SIG-M5 (cell line): ENCODE measurements at places on chromosomes 2 and 18.

DNA sequence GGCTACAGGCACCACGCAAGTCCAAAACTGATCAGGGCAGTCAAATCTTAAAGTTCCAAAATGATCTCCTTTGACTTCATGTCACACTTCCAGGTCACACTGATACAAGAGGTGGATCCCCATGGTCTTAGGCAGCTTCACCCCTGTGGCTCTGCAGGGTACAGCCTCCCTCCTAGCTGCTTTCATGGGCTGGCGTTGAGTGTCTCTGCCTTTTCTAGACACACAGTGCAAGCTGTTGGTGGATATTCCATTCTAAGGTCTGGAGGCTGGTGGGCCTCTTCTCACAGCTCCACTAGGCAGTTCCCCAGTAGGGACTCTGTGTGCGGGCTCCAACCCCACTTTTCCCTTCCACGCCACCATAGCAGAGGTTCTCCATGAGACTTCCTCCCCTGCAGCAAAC lies 838.2 kb upstream of the CHAC2 start:
- DNase-seq = no peak

- DNase-seq = no peak
These were observed 3.3 kb downstream of the VPS54 start for GRCh38 chr2:64015898-64016297.

GRCh38 chr2:227033471-227034148 lies 130.4 kb downstream of the COL4A4 start:
- no peak for DNase-seq

DNA sequence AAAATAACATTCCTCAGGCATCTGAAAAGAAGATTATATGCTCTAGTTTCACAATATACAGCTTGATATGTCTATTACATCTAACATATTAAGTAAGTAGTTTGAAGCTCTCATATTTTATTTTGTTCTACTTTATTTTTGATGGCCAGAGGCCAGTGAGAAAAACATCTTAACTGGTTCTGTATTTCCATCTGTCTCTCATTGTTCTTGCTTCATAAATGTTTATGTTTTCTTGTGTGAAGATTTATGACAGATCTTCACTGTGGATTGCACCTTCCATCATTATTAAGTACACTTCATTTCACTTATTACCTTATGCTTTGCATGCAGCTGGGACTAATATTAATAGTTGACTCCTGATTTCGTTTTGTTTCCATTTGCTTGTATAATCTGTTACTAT lies 511.2 kb downstream of the TSN start:
- DNase-seq = no peak

- no peak for DNase-seq
These were observed 40.5 kb downstream of the MYO3B start for GRCh38 chr2:170218456-170218855.

GRCh38 chr2:239443666-239444567 lies 43.1 kb upstream of the HDAC4 start:
- no peak for DNase-seq

- no peak for DNase-seq
These were observed 254.8 kb upstream of the DSEL start for GRCh38 chr18:67771271-67771670.

- DNase-seq = no peak
These were observed 175.2 kb upstream of the NOL4 start for GRCh38 chr18:34399892-34400291.

- DNase-seq = no peak
These were observed 442.4 kb downstream of the EPHA4 start for GRCh38 chr2:221129657-221130056.

GRCh38 chr2:106130251-106130998 lies 63.7 kb downstream of the UXS1 start:
- no peak for DNase-seq

GRCh38 chr2:860259-860855 lies 90.3 kb upstream of the SNTG2 start:
- no peak for DNase-seq

DNA sequence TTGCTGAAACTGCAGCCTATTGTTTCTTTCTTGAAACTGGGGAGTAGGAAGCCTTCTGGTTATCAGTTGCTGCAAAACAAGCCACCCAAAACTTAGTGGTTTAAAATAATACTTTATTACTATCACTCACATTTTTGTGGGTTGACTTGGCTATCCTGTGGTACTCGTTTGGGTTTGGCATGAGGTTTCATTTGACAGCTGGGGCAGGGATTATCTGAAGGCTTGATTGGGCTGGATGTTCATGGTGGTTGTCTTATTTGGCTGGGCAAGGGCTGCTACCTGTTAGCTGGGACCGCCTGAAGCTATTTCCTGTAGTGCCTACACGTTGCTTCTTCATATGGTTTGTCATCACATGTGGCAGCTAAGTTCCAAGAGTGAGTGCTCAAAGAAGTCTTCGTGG lies 122.3 kb downstream of the PLCL1 start:
- no peak for DNase-seq

DNA sequence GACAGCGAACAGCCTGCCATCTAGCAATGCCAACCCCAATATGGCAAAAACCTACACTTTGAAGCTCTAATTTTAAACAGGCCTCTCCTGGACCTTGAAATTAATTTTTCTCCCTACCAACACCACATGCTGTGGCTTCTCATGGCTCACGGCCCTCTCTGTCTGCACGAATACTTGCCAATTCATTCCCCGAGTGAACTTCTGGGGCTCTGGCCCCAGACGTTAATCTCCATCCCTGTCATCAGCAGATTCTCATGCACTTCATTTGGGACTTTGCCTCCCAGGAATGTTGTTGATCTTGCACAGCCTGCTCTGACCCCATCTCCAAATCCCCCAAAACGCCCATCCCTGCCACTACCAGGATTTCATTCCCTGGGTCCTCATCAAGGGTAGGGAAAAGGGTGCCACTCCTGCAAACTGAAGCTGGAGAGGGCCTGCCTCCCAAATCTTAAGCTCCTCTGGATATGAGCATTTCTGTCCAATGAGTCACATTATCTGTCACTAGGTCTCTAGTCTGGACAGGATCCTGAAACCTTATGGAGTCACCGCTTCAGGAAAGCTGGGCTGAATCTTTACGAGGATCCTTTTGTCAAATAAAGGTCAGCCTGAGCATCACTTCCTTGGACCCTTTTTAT lies 10.4 kb downstream of the FIGLA start:
- DNase-seq = no peak

GRCh38 chr18:56542476-56542875 lies 95.9 kb downstream of the TXNL1 start:
- DNase-seq = no peak

DNA sequence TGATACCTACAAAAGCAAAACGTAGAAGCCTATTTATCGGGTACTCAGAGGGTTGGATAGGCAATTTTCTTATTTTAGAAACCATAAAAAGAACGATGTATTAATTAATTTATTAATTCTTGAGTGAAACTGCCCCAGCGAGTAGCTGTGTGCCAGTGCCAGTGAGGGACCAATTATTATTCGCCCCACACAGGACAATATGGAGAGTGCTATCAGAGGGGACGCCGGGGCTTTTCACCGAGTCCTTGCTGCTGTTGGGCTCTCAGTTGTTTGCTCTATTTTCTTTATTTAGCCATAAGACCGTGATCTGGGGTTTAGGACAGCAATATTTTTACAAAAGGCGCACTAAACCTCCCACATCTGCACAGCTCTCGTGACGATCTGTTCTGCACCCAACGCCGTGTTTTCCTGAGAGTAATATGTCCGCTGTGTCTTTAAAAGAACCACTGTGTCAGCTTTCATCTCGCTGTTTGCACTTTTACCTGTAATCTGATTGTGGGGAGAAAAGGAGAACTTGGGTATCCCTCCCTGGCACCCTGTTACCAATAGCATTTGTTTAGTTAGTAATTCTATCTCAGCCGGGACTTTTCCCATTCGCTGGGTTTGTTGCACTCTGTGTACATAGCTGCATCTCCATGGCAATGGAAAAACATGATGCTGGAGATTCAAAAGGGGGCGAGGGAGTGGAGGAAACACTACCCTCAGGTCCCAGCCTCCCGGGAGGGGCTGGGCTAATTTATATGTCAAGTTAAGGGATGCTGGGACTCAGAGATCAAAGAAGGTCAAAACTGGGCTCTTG lies 30.1 kb upstream of the ZNF516 start:
- no peak for DNase-seq

GRCh38 chr2:101355401-101356054 lies 31.8 kb downstream of the CREG2 start:
- no peak for DNase-seq

GRCh38 chr2:128155970-128156369 lies 65.0 kb downstream of the UGGT1 start:
- DNase-seq = no peak

- no peak for DNase-seq
These were observed 339.2 kb upstream of the EPHA4 start for GRCh38 chr2:221911321-221911720.

DNA sequence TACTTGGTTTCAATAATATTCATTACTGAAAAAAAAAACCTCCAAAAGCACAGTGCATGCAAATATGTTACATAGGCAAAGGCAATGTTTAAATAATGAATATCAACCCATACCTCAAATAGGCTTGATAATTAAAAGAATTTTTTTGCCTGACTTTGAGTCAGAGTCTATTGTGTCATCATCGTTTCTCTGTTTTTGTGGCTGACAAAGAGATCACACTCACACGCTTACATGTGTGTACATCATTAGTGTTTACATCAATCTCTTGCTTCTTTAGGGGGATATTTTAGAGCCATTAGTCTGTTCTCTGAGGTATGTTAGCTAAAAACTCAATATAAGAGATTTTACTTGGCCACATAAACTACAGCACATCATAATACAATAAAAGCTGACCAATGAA lies 150.3 kb upstream of the MMADHC start:
- DNase-seq = no peak

DNA sequence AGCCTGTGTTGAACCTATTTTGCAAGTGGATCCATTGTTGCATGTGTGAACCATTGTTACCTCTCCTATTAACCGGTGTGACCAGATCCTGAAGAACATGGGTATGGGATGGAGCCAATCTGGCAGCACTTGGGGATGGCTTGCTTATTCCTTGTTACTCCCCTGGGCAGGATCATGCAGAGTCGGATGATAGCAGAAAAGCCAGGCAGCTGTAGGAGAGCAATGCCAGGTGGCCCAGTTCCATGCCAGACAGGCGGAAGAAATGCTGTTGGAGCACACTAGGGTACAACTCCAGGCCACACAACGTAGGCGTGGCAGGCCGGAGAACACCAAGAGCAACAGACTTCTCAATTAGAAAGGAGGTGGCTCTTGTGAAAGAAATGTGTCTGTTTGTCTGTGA lies 16.3 kb upstream of the MYO1B start:
- no peak for DNase-seq

GRCh38 chr2:9639000-9639602 lies 8.3 kb upstream of the YWHAQ start:
- DNase-seq = no peak

DNA sequence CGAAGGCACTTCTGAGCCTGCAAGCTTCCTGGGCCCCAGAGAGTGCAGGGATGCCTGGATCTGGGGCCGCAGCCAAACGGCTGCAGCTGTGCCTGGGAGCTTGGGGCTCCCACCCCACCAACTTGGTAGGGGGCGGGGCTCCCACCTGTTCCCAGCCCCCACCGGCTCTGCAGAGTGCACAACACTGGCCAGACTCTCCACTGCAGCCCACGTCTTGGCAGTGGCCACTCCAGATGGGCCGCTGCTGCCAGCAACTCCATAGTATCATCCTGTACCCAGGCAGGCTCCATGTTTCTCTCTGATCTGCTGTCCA lies 9.9 kb downstream of the DYSF start:
- DNase-seq = no peak

DNA sequence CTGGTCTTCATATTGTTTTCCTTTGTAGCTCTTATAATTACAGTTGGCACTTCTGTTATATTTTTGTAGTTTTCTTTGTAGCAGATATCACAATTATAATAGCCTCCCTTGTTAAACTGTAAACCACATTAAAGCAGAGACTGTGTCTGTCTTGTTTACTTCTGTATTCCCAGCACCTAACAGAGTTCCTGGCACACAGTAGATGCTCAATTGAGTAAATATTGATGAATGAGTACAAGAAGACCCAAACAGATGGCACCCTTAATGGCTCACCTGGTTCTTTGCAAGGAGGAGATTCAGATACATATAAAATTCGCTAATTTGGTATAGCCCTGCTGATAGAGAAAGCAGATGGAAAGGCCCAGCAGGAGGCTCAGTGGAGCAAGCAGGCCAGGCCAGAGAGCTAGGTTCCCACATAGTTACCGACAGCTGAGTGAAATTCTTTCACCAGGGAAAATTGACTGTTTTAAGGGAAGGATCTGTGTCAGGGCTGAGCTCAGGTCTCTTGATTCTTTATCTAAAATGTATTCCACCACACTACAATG lies 120.1 kb downstream of the NUP35 start:
- DNase-seq = no peak

DNA sequence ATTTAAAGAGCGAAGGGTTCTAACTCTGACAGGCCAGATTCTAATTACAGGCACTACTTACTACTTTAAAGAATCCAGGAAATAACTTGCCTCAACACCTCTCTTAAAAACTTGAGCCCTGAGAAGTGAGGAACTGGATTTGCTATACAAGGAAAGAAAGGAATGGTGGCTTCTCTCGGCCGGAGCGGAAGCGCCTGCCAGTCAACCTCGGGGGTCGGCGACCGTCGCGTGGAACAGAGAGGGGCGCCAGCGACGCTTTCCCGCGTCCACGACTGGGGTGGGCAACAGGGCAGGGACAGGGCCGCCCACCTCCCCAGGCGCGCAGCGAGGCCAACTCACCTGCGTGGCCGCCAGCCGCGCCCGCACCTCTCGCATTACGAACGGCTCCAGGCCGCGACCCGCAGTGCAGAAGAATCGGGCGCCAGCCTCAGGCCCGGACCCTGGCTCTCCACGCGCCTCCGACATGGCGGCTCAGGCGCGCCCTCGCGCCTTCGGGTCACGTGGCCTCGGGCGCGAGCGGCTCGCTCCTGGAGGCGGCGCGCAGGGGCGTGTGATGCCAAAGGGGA lies at the start of gene THUMPD2:
Gene THUMPD2, minus strand, starts transcription at position 484 of the 566 bp plus-strand sequence. Its CDS starts 19 bp downstream, at position 465.
- DNase-seq = no peak

DNA sequence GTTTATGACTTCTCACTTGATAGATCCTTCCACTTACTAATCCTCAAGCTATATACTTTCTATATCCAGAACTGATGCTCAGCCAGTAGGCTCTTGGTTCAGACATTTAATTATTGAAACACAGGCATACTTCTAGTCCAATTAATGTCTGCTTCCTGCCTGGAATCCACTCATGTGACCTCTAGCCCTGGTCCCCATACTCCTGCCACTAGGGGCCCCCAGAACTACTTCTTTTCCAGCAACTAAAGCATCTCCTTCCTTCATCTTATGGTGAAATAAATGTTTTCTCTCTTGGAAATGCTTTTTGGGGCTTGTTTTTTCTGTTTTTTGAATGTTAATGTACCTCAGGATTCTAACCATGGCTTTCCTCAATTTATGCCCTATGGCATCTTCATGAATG lies 527.6 kb downstream of the SATB2 start:
- no peak for DNase-seq
